ENCODE measurements at places on chromosomes 1 and 21.

GRCh38 chr1:151728151-151729054 lies 7.1 kb downstream of the RIIAD1 start:
- DNase-seq, result peak; percentile 52

DNA sequence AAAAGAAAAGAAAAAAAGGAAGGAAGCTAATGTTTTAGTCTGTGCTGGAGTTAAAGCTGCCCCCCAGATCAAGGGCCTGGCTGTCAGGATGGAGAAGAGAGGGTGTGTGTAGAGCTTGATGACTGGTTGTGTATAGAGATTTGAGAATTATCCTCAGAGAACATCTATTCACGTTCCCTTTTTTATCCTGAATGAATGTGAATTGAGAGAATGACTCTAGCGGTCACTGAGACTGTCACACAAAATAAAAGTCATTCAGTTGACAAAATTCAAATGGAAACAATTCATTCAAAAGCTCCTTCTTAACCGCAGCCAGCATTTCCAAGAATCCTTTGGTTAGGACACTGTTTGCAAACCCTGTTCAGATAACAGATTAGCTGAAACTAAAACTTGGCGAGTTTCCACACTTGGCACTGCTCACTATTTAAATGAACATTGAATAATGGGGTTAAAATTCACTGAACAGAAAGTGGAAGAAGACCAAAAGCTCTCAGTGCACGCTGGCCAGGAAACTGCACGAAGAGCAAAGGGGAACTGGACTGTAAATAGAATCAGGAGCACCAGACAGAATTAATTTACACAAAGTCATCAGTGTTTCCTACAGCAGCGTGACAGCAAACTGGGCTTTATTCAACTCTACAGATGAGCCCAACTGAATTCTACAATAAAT lies 13.6 kb upstream of the FAM89A start:
- no peak for DNase-seq

- DNase-seq, result no peak
Measured at GRCh38 chr1:6385488-6386191, 7.9 kb downstream of the ACOT7 start.

DNA sequence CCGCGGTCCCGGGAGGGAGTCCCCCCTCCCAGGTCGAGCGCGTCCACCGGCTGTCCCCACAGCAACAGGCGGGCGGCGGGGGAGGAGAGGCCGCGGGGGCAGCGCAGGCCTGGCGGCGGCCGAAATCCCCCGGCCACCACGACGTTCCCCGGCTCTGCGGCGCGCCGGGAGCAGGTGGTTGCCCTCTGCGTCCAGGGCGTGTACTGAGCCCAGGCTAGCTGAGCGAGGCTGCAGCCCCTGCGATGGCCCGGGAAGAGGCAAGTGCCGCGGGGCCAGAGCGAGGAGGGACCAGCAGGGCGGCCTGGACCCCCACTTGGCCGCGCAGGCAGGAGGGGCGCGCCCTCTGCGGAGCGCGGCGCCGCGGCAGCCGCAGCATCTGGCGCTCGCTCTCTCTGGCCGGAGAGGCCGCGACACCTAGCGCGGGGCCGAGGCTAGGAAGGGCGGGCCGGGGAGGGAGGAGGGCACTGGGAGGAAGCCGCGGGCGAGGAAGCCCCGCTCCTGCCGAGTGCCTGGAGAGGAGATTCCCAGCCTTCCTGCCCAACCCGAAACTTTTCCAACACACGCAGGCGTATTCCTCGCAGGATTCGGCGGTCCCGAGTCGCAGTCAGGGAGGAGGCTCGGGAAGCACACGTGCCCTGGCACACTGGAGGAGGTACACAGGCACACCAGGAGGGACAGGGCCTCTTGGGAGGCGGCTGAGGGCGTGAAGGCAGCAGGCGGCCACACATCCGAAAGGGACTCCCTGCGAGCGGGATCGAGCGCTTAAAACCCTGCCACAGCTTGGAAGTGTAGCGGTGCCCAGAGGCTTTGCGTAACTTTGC lies 4.9 kb upstream of the PROX1 start:
- DNase-seq, result peak; percentile 34

- no peak for DNase-seq
Measured at GRCh38 chr1:64453688-64454087, 16.2 kb upstream of the CACHD1 start.

DNA sequence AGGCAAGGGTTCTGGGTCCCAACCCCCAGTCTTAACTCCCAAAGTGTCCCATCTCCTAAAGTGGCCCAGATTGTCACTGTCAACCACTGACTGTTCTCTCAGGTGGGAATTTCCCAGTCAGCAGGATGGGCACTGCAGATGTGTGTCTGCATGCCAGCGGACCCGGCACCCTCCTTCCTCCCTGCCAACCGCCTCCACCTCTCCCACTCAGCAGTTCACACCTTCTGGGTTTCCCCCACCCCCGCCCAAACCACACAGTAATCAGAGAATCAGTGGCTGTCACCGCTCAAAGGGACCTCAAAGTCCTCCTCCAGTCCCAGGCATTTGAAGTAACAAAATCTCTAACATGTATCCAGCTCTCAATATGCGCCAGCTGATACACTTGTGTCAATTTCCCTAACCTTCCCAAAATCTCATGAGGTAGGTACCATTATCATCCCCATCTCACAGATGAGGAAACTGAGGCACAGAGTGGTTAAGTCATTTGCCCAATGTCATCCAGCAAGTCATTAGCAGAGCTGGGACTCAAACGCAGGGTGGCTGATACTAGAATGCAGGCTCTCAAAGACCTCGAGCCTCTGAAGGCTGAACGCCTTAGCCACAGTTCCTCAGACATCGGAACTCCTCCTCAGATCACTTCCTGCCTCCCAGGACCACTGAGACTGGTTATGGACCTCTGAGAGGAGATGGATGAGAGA lies 4.8 kb downstream of the RUNX3 start:
- DNase-seq, result no peak

DNA sequence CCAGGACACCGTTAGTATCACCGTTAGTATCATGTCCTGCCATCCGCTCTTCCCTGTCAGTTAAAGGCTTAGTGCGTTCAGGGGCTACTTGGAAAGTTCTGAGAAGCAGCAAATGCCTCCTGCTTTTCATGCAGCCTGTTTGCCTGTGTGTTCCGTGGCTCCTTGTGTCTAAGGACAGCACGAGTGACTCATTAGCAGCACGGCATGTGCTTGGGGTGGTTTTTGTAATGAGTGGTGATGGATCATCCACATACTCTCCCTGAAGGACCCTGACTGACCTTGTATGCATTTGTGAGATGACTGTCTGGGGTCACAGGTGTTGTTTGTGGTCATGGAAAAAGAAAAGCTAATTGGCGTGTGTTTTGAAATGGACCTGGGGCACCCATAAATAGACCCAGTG lies 221.9 kb downstream of the PBX1 start:
- no peak for DNase-seq

DNA sequence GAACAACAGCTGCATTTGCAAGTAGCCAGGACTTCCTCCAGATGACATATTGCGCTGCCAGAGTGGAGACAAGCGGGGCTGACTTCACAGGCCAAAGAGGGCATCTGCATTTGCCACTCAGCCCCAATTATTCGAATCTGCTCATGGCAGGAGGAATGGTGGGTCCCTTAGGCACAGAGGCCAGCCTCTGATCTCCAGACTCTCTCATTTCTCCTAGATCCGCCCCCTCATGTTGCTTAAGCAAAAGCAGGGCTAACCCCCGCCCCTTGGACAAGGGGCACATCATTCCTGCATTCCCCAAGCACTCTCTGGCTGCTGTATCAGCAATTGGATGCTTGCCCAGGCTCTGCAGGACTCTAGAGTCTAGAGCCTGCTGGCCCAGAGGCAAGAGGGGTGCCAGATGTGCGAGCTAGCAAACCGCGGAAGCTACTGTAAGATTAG lies 262.4 kb downstream of the ST6GALNAC3 start:
- DNase-seq, result peak; percentile 89

GRCh38 chr1:212916481-212917133 lies 33.7 kb upstream of the VASH2 start:
- peak; percentile 57 for DNase-seq

DNA sequence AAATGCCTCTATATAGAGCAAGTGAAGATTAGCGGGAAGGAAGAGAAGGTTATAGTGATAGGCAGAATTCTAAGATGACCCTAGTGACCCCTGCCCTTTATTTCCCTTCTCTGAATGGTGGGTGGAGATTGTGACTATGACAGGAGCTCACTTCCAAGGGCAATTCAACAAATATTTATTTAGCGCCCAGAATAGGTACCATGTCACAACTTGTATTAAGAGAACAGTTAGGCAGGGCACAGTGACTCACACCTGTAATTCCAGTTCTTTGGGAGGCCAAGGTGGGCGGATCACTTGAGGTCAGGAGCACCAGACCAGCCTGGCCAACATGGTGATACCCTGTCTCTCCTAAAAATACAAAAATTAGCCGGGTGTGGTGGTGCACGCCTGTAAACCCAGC lies 236.0 kb upstream of the POGK start:
- DNase-seq, result no peak

GRCh38 chr1:29382851-29383745 lies 146.8 kb downstream of the PTPRU start:
- no peak for DNase-seq

DNA sequence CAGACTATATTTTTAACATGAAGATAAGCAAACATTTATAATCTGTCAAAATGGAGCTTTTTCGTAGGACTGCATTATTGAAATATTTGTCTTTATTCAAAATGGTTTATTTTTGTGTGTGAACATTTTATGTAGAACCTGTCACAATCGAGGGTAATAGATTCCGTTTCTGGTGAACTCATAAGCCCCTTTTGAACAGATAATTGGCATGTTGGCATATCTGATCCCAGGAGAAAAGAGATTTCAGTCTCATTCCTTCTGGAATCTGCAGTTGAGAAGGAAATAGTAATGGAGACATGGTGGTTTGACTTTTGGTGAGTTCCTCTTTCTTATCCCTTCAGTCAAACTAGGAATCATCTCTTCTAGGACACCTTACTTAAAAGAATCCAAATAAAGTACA lies 427.9 kb upstream of the B3GALT2 start:
- DNase-seq, result no peak

GRCh38 chr1:170743083-170743482 lies 79.2 kb downstream of the PRRX1 start:
- DNase-seq, result no peak

DNA sequence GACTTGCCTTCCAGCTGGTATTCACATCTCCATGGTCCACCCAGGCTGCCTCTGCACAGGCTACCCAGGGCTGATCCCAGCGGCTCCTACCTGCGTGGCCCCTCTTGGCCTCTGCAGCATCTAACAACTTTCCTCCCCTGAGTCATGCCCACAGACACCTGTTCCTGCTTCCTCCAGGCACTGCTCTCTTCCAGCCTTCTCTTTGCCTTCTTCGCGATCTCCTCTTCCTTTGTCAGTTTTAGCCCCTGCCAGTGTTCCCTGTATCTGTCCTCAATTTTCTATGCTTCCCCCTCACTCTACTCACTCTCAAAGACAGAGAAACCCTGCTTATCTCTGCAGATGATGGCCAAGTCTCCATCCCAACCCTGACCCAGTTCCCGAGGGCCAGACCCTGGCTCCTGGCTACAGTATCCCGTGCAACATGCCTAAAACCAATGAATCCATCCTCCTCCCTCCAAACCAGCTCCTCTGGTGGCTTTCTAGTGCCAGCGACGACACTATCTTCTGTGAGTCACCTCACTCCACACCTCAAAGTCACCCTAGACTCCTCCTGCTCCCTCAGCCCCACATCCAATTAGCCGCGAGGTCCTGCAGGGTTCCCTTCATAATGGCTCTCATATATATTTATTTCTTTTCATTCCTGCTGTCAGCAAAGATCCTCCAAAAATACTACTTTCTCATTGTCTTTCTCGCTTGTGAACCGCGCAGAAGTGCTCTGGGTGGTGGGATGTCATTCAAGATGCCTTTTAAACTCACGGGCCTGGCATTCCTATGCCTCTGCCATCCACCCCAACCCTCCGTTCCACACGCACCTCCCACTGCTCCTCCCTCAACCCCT lies 259.2 kb downstream of the TOMM20 start:
- no peak for DNase-seq

DNA sequence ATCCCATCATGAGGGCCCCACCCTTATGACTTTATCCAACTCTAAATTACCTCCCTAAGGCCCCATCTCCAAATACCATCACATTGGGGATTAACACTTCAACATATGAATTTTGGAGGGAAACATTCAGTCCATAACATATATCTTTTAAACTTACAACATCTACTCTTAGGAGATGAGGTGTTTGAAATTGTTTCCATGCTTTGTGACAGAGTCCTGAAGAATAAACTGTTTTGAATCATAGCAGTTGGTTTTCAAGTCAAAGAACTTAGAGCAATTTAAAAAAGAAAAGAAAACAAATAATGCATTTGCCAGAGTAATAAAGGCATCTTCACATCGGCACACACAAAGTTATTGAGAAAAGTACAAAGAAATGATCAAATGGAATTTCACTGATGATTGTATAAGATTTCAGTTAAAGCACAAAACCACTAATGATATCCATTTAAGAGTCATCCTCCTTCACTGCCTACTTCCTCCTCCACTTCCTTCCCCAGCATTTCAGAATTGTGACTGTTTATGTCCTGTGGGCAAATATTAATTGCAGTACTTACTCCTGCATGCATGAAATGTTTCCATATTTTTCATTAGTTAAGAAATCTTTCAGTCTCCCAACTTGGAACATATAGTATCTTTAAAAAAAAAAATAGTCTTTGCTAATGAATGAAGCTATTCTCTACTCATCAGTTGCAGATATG lies 202.0 kb downstream of the LRRC40 start:
- no peak for DNase-seq

DNA sequence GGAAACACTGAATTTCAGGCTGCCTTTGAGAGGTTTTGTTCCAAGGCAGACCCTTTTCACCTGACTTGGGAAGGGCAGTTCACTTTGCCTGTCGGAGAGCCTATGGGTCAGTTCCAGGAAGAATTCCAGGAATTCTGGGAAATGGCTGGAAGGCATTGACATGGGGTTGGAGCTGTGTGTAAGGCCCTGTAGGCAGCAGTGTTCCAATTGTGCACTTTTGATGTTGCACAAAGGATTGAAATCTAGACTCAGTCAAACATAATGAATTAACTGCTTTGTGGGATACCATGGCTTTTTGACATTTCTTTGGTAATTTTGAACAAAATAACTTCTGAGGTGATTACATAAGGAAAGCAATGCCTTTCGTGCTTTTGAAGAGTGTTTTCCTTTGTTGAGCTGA lies 184.6 kb downstream of the SDCCAG8 start:
- DNase-seq, result peak; percentile 100

Measured in NCI-H1694 treated with DMSO at 0.1 percent for 48 hours (cell line).